Fibroblast of the conjunctiva (primary cell): ENCODE measurements at places on chromosomes 3 and 15.

GRCh38 chr15:47136236-47136635, 581.1 kb upstream of the SEMA6D start:
- DNase-seq, result no peak

- DNase-seq, result no peak
Measured at GRCh38 chr3:65671004-65671403, 367.7 kb downstream of the MAGI1 start.

DNA sequence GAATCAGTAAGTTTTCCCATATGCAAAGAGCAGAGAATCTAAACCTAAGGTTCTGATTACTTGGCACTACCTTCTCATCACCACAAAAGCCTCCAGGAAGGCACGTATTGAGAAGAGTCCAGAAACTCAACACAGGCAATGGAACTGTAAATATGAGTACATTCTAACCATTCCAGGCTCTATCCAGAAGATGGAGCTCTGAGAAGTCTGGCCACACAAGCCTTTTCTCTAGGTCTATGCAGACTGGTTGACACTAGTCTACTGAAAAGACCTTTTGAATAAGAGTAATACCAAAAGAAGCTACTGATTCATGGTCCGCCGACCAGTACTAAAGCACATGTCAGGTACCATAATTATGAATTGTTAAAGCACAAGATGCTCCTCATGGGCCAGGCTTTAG, 12.2 kb upstream of the NCKIPSD start:
- DNase-seq, result no peak

DNA sequence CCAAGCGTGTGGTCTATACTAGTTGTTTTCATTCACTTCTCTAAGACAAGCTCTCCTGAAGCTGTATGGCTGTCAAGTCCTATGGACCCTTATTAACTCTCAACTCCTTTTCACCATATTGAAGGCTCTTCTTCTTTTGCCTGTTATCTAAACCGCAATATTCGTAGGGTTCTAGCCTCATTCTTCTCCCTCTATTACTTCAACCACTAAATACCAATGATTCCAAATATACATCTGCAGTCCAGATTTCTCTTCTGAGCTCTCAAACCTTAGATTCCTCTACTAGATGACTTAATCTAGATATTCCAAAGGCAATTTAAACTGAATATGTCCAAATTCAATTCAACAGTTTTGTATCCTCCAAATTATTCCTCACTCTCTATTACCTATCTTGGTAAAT, 24.6 kb downstream of the AQR start:
- DNase-seq, result no peak

DNA sequence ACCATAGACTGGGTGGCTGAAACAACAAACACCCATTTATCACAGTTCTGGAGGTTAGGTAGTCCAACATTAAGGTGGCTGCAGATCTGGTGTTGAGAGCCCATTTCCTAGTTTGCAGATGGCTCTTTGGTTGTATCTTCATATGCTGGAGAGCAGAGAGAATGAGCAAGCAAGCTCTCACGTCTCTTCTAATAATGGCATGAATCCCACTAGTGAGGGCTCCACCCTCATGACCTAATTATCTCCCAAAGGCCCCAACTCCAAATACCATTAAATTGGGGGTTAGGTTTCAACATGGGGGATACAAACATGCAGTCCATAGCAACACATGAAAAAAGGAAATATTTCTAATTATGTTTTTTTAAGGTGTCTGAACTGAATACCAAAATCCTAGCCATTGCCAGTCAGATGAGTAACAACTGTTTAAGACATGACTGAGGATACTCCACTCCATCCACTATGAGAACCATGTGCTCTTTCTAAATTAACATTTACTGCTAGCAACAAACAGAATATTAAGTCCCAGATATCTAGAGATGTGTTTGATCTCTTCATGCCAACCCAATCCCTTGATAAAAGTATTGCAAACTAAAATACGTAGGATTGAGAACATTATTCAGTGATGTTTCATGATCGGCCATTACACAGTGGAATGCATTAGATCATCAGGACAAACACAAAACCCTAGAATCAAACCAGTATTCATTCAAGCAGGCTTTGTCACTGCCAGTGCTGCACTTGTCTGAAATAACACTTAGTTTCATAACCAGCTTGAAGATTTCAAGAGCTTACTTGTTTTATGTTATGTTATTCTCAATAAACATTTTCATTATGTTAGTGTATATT, 340.3 kb downstream of the SLC9A9 start:
- DNase-seq, result peak; percentile 79

DNA sequence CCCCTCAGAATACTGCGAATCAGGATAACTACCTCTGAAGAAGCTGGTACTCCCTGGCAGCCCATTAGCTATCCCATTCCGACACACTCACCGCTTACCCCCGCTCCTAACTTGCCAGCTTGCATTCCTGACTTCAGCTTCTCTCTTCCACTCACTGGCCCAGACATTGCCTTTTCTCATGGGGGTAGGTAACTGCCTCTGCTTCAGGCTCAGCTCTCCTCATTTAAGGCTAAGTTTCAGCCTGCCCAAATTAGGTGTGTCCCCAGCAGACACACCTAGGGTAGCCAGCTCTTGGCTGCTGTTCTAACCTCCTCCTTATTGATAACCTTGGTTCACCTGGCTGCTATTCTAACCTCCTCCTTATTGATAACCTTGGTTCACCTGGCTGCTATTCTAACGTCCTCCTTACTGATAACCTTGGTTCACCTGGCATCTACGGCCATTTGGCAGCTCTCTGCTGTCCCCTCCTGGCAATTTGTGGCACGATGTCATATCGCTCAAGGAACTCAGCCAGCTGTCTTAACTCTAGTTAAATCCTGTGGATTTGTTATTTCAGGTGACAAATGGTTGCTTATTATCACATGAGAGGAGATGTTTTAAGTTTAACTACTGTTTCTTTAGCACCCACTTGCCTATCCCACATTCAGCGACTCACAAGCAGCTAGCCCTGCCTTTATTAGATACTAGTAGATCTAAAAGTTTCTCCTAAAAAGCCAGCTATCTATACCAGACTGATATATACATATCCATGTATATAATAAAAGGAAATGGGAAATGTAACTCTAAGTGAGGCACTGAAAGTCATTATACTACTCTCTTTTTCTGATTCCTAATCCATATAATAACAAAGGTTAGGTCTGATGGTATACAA, 106.5 kb upstream of the ACP3 start:
- DNase-seq, result no peak

DNA sequence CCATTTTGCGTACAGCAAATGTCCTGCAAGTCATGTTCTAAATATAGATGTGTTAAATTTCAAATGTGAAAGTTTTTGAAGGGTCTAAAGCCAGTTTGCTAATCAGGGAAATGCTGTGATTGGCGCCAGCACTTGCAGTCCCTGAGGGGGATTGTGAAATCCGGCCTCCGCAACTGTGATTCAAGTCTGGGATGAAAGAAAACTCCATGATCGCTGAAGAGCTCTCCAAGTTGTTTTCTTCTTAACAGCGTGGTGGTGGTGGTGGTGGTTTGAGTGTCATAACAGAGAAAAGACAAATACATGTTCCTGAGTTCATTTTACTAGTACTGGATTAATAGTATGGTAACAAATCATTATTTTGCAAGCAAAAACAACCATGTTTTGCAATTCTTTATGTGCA, 51.8 kb downstream of the MITF start:
- DNase-seq, result peak; percentile 83

DNA sequence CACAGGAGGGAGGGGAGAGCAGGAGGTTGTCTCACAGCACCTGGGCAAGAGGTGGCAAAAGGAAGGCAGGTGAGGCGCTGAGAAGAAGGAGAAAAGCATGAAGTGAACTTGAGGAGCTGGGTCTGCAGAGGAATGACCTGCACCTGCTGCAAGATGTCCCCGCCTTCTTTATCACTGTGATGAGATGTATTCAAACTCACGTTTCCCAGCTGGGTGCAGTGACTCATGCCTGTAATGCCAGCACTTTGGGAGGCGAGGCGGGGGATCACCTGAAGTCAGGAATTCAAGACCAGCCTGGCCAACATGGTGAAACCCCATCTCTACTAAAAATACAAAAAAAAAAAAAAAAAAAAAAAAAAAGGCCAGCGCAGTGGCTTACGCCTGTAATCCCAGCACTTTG, 22.2 kb upstream of the ZNF710 start:
- DNase-seq, result no peak

DNA sequence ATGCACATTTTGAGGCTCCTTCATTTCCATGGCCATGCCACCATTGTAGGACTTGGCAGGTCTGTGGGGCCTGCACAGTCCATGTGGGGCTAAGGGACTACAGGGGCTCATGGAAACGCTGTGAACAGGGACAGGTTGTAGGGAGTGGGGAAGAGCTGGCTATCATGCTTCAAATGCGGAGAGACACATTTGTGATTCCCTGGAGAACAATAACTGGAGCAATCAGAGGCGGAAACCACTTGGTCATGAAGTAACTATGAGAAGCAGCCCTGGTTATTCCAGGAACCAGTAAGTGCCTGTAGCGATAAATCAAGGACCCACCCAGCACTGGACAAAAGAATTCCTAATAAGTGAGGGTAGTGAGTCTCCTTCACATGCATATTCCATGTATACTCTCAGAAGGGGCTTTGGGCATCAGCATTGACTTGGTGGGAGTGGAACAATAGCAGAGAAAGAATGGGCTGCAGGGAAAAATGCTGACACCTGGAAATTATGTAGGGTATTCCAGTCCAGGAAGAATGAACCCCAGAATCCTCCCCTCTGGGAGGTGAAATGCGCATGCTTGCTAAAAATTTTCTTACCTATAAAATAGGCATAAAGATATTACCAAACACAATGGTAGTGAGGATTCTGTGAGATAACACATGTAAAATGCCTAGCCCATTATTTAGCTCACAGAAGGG, 251.4 kb upstream of the ROPN1 start:
- DNase-seq, result no peak

- no peak for DNase-seq
Measured at GRCh38 chr15:25181293-25182097, 226.7 kb downstream of the SNRPN start.

DNA sequence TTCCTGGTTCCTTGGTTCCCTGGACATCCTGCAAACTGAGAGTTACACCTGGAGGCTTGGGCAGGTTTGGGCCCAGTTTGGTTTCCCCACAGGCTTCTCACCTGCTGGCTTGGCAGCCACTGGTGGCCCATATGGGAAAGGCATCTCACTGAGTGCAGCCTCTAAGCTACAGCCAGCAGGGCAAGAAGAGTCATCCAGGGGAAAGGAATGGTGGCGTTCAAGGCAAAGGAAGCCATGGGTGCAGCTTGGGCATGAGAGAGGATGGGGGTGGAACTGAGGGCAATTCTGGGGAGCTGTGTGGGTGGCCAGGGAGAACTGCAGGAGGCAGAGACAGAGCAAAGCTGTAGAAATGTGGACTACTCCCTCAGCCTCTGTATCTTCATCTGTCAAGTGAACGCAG, 106.4 kb downstream of the EPHB1 start:
- no peak for DNase-seq

GRCh38 chr15:58639002-58639756, 110.3 kb downstream of the ADAM10 start:
- DNase-seq, result no peak

GRCh38 chr15:64096668-64097384, 1.0 kb downstream of the SNX1 start:
- no peak for DNase-seq

DNA sequence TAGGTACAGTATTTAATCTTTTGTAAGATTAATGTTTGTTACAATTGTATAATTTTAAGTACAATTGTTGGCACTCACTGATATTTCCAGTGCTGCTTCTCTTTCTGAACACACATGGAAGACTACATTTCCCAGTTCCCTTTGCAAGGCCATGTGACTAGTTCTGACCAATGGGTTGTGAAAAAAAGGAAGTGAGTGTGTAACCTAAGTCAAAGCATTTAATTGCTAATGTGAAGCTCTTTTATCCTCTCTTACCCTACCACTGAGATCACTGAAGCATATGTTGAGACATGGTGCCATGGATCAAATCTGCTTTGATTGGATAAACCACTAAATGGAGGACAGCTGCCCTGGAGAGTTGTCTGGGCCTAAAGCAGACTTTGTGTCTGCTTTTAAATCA, 83.9 kb upstream of the PLXND1 start:
- peak; percentile 28 for DNase-seq

GRCh38 chr3:149658744-149659497, 1.1 kb upstream of the WWTR1 start:
- DNase-seq, result no peak

DNA sequence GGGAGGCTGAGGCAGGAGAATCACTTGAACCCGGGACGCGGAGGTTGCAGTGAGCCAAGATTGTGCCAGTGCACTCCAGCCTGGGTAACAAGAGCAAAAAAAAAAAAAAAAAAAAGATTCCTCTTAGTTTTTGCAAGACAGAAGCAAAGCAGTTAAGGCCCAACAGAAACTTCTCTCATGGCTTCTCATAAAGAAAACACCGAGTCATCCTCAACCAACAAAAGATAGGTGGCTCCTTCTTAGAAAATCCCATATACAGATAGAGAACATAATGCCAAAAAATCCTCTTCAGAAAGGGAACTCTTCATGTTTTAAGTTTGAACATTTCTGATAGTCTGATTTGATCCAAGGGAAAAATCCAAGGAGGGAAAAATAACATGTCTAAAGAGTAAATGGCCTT, 12.5 kb upstream of the SKIL start:
- no peak for DNase-seq

DNA sequence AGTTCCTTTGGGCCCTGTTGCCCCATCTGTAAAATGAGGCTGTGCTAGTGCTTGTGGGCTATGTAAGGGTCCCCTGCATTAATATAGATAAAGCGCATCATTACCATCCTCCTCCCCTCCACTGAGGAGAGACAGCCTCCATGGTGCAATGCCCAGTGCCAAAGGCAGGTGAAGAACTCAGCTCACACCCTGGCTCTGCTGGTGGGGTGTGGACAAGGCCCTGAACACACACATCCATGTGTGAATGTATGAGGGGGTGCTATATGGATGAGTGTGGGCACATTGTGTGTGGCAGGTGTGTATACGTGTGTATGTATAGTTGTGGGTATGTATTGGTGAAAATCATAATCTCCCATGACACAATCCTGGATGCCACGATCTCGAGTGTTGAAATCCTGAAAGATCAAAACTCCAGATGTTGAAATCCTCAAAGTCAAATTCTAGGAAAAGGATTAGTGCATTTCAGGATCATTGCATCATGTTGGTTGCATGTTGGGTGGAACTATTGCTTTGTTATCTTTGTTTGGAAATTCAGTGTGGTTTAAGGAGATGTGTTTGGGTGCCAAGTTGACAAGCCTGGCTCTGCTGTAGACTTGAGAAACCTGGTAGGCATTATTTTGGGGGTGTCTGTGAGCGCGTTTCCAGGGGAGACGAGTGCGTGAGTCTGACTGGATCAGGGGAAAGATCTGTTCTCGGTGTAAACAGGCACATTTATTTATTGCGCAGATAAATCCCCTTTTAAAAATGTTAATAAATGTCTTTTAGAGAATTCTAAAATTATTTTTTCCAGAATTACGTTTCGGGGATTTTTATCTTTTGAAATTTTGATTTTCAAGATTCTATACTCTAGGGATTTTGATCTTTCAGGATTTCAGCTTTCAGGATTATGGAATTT, 42.0 kb upstream of the SEC61A1 start:
- peak; percentile 81 for DNase-seq

GRCh38 chr15:78730955-78731354, 80.3 kb downstream of the ADAMTS7 start:
- no peak for DNase-seq
